ENCODE measurements at places on chromosomes 1 and 21.

- no peak for DNase-seq
Observed at GRCh38 chr1:232282498-232282897, 347.4 kb downstream of the SIPA1L2 start.

DNA sequence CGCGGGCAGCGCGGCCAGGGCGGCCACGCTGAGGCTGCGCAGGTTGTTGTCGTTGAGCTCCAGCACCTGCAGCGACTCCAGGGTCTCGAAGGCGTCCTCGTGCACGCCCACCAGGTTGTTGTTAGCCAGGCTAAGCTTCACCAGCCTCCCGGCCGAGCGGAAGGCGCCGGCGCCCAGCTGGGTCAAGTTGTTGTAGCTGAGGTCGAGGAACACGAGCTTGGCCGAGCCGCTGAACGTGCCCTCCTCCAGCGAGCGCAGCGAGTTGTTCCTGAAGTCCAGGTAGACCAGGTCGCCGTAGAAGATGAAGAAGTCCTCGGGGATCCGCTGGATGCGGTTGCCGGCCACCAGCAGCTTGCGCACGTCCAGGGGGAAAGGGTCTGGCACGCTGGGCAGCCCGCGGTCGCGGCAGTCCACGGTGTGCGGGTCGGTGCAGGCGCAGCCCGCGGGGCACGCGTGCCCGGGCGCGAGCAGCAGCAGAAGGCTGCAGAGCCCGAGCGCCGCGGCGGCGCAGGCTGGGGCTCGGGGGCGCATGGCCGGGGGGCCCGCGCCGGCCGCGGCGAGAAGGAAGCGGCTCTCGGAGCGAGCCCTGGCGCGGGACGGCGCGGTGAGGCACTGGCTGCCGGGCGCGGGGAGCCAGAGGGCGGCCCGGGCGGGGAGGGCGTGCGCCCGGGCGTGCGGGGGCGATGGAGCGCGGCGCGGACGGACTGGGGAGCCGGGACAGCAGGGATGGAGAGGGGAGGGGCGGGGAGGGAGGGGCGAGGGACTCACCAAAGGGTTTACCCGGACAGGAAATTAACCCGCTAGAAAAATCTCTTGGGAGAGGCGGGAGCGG is 524 bp downstream of the LRRC38 start:
- DNase-seq = no peak

GRCh38 chr1:115973154-115973553 is 3.2 kb upstream of the SLC22A15 start:
- DNase-seq = no peak

GRCh38 chr1:46039571-46040052 is 92.8 kb downstream of the PIK3R3 start:
- no peak for DNase-seq

- no peak for DNase-seq
Observed at GRCh38 chr1:154456631-154457030, 45.4 kb upstream of the TDRD10 start.
